Stimulated activated CD4-positive, alpha-beta T cell treated with anti-CD3 and anti-CD28 coated beads, Interleukin-12 subunit alpha, Interleukin-12 subunit beta, amount 100 ng/mL, for 24 hours (primary cell): ENCODE measurements at places on chromosomes 6 and 20.

DNA sequence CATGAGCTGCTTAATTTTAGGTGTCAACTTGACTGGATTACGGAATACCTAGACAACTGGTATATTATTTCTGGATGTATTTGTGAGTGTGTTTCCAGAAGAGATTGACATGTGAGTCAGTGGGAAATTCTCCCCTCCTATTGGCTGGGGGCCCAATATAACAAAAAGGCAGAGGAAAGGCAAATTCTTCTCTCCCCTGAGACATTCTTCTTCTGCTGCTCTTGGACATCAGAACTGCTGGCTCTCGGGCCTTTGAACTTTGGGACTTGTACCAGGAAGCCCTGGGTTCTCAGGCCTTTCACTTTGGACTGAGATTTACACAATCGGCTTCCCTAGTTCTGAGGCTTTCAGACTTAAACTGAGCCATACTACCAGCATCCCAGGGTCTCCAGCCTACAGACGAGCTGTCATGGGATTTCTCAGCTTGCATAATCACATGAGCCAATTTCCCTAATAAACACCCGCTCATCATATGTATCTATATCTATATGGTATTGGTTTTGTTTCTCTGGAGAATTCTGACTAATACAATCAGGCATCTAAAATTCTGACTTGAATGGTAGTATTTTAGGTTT is 7.6 kb upstream of the BTN3A3 start:
- no peak for DNase-seq

DNA sequence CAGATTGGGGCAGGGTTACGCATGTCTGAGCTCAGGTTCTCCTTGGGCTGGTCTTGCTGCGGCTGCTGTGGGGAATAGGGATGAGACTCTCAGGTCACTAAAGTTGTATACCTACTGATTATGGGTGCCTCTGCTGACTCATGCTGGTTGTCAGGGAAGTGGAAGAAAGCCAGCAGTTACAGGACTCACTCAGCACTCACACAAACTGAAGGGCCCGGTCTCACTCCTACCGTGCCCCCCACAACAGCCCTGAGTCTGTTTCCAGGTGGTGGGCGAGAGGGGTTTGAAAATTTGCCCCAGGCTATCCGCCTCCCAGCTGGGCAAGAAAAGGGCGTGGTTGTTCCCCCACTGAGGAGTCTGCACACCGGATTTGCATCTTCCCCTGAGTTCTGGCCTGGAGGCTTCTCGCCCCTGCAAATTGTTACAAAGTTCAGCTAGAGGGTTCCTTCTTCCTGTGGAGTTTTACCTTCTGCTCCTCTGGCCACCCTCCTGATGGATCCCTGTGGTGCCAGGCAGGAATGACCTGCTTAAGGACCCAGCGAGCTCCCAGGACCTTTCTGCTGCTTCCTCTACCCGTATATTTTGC is 659.2 kb downstream of the HDGFL1 start:
- DNase-seq = no peak

GRCh38 chr6:71879016-71879415 is 7.3 kb upstream of the RIMS1 start:
- no peak for DNase-seq

- no peak for DNase-seq
Observed at GRCh38 chr6:113936093-113936934, 34.6 kb downstream of the HDAC2 start.

DNA sequence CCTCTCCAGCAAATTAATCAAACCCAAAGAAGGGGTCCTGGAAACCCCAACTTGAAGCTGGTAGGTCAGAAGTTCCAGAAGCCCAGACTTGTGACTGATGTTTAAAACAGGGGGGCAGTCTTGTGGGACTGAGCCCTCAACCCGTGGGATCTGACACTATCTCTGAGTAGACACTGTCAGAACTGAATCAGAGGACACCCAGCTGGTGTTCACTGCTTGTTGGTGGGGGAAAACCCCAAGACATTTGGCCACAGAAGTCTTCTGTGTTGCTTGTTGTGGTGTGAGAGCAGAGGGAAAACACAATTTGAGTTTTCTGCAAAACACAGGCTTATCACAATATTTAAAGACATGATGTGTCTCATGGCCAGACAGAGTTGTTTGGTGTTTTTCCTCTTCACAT is 29.9 kb downstream of the KIF13A start:
- no peak for DNase-seq

DNA sequence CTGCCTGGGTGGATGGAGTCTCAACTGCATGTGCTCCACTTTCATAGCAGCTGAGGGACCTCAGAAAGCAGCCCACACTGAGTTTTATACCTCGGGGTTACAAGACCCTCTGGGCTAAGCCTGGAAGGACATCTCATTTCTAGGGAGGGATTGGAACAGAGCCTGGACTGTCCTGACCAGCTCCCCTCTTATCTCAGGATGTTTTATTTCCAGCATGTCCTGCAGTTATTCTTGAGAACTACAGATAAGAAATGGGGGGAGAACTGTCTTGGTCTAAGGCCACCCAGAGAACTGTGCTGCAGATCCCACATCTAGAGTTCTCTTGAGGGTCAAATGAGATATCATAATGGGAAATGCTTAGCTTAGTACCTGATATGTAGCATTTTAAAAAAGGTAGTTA is 97.3 kb upstream of the CHD6 start:
- no peak for DNase-seq

- DNase-seq = no peak
Observed at GRCh38 chr20:46756419-46756818, 47.0 kb downstream of the SLC2A10 start.

DNA sequence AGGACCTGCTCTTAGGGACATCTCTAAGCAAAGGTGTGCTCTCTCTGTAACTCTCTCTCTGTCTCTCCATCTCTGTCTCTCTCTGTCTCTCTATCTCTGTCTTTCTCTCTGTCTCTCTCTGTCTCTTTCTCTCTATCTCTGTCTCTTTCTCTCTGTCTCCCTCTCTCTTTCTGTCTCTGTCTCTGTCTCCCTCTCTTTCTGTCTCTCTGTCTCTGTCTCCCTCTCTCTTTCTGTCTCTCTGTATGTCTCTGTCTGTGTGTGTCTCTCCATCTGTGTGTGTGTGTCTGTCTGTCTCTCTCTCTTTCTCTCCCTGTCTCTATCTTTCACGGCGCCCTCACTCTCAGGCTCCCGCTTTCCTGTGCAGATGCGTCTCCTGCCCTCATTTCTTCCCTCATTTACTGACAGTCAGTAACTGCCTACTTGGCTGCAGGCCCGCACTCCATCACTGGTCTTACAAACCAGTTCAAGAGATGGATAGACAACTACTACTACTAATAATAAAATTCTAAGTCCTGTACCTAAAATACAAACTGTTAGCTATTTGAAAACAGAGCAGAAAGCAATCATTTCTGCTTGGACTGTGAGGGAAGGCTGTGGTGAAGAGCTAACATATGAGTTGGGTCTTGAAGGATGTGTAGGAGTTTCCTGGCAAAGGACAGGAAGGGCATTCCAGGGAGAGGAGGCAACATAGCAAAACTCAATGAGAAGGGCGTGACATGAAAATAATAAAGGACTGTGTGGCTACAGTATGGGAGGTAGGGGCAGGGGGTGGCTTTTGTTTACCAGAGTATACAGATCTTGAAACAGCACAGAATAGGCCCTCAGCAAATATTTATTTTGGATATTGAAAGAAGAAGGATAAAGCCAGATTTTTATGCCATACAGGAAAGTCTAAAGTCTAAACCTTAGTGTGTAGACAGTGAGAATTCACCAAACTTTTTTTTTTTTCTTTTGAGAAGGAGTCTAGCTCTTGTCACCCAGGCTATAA is 67.8 kb upstream of the TAB2 start:
- DNase-seq = no peak

- DNase-seq = no peak
Observed at GRCh38 chr6:17998442-17998841, 11.0 kb upstream of the KIF13A start.

- DNase-seq = no peak
Observed at GRCh38 chr6:3752531-3753227, 1.2 kb upstream of the PXDC1 start.

- DNase-seq = no peak
Observed at GRCh38 chr20:57991211-57991881, 237.1 kb downstream of the ANKRD60 start.

- DNase-seq = no peak
Observed at GRCh38 chr6:16302721-16303552, 64.5 kb downstream of the GMPR start.

- DNase-seq = no peak
Observed at GRCh38 chr6:45479834-45480751, 102.4 kb upstream of the SUPT3H start.

DNA sequence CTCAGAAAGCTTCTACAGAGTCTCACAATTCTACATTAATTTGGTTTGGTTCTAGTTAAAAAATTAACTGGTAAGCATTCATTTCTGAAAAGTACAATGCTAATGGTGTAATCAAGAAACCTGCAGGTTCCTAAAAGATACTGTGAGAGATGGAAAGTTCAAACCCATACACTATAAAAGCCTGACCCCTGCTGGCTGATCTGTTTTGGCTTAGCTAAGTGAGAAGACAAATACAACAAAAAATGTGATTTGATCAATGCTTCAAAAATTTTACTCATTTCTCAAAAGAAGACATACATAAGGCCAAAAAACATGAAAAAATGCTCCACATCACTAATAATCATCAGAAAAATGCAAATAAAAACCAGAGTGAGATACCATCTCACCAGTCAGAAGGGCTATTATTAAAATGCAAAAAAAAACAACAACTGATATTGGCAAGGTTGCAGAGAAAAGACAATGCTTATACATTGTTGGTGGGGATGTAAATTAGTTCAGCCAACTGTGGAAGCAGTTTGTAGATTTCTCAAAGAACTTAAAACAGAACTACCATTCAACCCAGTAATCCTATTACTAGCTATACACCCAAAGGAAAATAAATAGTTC is 102.8 kb downstream of the MOXD1 start:
- DNase-seq = peak; percentile 16

GRCh38 chr6:29447670-29448069 is 8.6 kb downstream of the OR10C1 start:
- DNase-seq = no peak

GRCh38 chr20:63878899-63879663 is 14.0 kb downstream of the TPD52L2 start:
- DNase-seq = no peak

DNA sequence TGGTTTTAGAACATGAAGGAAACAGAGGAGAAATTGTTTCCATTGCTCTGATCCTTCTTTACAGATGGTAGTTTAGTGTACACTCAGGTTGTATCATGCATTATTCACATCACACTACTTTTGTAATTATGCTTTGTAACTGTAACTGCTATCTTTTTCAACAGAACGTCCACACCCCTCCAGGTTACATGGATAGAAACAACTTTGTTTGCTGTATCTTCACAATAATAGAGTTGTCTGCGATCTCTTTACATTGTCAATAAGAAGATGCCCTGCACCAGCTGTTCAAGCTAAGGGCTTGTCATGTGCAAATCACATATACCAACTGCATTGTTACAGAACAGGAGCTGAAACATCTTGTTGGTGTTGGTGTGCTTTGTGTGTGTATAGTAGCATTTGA is 67.9 kb upstream of the MAP7 start:
- no peak for DNase-seq

DNA sequence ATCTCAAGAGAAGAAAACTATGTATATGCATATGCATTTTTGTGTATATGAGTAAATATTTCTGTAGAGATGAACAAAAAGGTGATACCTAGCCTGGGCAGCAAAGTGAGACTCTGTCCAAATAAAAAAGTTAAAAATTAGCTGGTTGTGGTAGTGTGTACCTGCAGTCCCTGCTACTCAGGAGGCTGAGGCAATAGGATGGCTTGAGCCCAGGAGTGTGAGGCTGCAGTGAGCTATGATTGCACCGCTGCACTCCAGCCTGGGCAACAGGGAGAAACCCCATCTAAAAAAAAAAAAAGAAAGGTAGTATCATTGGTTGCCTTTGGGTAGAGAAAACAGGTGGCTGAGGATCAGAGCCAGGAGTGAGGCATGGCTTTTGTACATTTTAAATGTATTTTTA is 50.9 kb downstream of the KLHL31 start:
- no peak for DNase-seq

- no peak for DNase-seq
Observed at GRCh38 chr20:58457083-58457695, 58.0 kb downstream of the APCDD1L start.

- no peak for DNase-seq
Observed at GRCh38 chr6:132174919-132175318, 223.7 kb upstream of the CCN2 start.

- no peak for DNase-seq
Observed at GRCh38 chr6:125714441-125715090, 34.9 kb upstream of the HEY2 start.

- DNase-seq = no peak
Observed at GRCh38 chr6:89986650-89987074, 92.4 kb downstream of the GJA10 start.

GRCh38 chr20:33862709-33863403 is 51.7 kb downstream of the CHMP4B start:
- DNase-seq = no peak

DNA sequence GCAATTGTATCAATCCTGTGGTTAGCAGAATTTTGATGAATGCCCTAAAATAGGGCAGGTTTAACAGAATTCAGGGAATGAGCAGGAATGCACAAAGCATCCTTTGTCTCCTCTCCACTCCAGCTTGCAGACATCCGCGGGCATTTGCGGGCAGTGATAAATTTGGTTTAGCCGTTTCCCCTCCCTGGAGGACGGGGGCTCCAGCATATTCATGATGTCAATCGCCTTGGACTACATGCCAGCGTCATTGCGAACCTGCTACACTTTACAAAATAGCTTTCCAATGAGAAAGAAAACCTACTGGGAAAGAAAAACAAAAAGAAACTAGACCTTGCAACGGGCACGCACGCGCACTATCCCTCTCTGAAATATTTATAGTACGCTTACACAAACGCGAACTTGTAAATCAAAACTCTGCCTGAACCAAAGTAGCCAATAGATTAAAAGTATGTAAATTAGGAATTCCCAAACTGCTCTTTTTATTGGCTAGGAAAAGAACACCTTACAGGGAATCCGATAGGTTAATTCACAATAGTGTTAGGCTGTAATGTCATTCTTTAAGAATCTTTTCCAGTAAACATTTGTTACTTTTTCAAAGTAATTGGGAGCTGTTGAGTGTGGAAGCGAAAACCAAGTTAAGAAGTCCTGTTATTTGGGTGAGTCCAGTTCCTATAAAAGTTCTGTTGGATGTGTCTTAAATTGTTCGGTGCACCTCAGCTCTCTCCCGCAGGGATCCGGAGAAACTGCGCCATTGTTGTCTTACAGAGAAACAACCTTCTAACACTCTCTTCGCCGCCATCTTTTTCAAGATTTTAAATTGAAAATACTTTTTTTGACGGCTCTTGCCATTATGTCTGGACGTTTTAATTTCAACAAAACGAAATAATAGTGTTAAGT is 136.7 kb downstream of the HFE start:
- no peak for DNase-seq

- DNase-seq = no peak
Observed at GRCh38 chr6:827431-827830, 134.5 kb upstream of the EXOC2 start.
